ENCODE measurements at places on chromosomes 2 and 18. TPM values are rescaled to one million over a fixed set of nuclear protein-coding genes. Genes with fewer than 3 reads are reported as not detected.

Gene UGT1A5
- total RNA-seq: not detected

Gene PAX3
- not detected for total RNA-seq

Gene SCYGR7
- not detected for total RNA-seq

Gene GBX2
- 15.3 TPM for total RNA-seq

Gene FHOD3
- 4.8 TPM for total RNA-seq

Gene IL37
- not detected for total RNA-seq

Gene CDK15
- total RNA-seq: not detected

GRCh38 chr18:65769652-65770051, 18.8 kb downstream of the CDH7 start:
- no peak overlapping the region for H3K4me3 ChIP-seq
- no peak for DNase-seq
- H3K4me1 ChIP-seq: no peaks in the 10 kb centered on the region
- H3K36me3 ChIP-seq: no peaks in the 10 kb centered on the region
- no peaks in the 10 kb centered on the region for H3K27me3 ChIP-seq
- H3K27ac ChIP-seq: no peak overlapping the region

DNA sequence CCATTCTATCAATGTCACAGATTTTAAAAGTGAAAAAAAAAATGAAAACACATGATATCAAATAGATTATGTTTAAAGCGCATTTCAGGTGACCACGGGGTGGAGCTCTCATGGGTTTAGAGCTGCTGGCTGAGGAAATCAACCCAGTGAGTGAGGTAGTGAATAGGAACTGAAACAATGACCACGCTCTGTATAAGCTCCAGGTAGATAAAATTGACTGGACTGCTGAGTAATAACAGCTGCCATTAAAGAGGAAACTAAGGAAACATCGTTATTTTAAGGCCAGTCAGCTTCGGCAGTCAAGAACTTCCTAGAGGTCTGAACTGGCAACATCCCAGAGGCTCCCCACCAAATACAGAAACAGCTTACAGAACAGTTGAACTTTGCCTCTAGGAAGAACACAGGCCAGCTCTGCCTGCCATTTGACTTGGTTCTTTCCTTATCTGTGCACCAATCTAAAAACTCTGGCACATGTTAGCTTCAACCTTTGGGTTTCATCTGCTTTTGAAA, 185.9 kb downstream of the PDE1A start:
- peaks cover 15% of the 10 kb centered on the region for H3K4me1 ChIP-seq
- H3K36me3 ChIP-seq: no peaks in the 10 kb centered on the region
- DNase-seq: peak; percentile 31
- H3K27ac ChIP-seq: no peak overlapping the region
- H3K27me3 ChIP-seq: no peaks in the 10 kb centered on the region

DNA sequence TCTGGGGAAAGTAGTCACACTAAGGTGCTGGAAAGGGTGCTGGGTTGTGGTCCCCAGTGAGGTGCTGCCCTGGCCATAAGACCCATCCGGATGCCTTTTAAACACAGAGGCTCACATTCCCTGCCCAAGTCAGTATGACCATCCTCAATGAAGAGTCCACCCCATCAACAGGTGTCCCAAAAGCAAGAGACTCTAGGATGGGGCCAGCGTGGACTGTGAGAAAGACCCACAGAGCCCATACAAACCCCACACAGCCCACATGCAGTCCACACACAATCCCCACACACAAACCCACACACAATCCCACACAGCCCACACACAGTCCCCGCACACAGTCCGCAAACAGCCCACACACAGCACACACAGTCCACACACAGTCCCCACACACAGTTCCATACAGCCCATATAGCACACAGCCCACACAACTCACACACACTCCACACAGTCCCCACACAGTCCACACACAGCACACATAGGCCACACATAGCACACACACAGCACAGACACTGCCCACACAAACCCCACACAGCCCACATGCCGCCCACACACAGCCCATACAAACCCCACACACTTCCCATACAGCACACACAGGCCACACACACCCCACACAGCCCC, 241.4 kb upstream of the SALL3 start:
- no peak overlapping the region for H3K27ac ChIP-seq
- no peak overlapping the region for H3K4me3 ChIP-seq
- no peaks in the 10 kb centered on the region for H3K4me1 ChIP-seq

DNA sequence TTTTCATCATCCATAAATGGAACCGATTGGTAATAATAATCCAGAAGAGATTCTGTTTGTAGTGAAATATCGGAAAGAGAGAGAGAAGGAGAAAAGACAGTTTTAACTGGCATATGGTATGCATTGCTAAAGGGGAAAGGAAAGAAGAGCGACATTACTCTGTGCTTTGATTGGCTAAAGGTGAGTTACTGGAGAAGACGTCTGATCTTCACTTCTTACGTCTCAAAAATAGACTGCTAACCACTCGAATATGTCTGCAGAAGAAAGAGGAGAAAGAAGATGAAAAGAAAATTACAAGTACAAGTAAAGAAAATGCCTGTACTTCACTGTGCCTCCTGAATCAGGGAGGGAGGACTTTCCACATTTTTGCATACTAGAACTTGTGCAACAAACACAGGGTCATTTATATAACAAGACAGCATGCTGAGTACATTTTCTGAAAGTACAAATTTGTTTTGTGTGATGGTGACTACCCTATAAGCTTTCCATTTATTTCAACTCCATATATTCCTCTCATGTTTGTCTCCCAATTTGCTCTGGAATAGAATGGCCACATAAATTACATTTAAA, 787.2 kb downstream of the RNF144A start:
- peak overlapping the region; percentile 86 for H3K27ac ChIP-seq
- H3K27me3 ChIP-seq: 0 out of 2 replicates have a peak, but pooled peaks cover under 1% of the 10 kb centered on the region
- H3K36me3 ChIP-seq: peaks cover 14% of the 10 kb centered on the region
- peak overlapping the region; percentile 41 for H3K4me3 ChIP-seq

GRCh38 chr18:67417864-67418523, 98.5 kb downstream of the DSEL start:
- H3K27me3 ChIP-seq: no peaks in the 10 kb centered on the region
- DNase-seq: no peak
- no peak overlapping the region for H3K4me3 ChIP-seq
- no peaks in the 10 kb centered on the region for H3K36me3 ChIP-seq

DNA sequence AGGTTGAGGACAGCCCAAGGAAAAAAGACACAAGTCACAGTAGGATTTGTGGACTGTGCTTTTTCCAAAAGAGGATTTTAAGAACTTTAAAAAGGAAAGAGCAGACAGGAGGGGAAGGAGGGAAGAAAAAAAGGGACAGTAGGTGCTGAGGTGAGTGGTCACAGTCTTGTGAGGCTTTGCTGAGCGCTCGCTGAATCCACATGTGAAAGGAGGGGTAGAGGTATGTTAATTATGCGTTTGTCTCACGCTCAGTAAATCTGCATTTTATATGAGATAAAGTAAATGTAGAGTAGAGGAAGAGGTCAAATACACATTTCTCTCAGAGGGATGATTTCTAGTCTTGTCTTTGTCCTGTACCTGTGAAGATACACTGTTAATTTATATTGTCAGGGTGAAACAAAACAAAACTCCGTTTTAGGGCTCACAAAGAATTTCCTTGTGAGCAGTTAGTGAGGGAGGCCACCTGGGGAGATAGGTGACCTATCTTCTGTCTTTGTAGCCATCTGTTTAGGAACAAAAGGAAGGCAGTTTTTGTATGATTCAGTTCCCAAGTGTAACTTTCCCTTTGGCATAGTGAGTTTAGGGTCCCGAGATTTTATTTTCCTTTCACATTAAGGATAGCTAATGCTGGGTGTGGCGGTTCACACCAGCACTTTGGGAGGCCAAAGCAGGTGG, 25.3 kb downstream of the GNAL start:
- H3K27me3 ChIP-seq: peaks cover 5% of the 10 kb centered on the region
- H3K4me1 ChIP-seq: peaks cover 39% of the 10 kb centered on the region
- peak overlapping the region; percentile 95 for H3K27ac ChIP-seq
- peaks cover 25% of the 10 kb centered on the region for H3K36me3 ChIP-seq

GRCh38 chr2:127082974-127083373, 24.0 kb downstream of the BIN1 start:
- H3K27me3 ChIP-seq: no peaks in the 10 kb centered on the region
- H3K4me1 ChIP-seq: peaks cover 56% of the 10 kb centered on the region
- DNase-seq: no peak
- H3K36me3 ChIP-seq: no peaks in the 10 kb centered on the region
- H3K4me3 ChIP-seq: no peak overlapping the region

DNA sequence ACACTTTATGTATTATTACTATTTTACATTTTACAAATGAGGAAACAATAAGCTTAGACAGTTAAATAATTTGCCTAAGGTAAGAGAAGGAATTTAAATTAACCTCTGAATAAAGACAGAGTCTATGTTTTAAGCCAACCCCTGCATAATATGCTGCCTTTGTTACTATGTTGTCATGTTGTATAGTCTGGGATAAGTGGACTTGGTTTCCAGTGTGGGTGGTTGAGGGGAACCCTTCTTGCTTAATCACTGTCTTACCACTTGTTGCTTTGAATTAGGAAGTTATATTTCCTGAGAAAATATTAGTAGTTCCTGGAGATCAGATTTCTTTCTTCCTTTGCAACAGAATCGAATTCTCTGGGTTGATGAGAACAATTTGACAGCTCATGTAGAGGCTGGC, 52.6 kb downstream of the AGPS start:
- H3K27ac ChIP-seq: no peak overlapping the region
- no peaks in the 10 kb centered on the region for H3K27me3 ChIP-seq
- DNase-seq: no peak
- peaks cover 26% of the 10 kb centered on the region for H3K36me3 ChIP-seq
- H3K4me3 ChIP-seq: no peak overlapping the region

- DNase-seq: no peak
- H3K27ac ChIP-seq: no peak overlapping the region
- H3K27me3 ChIP-seq: no peaks in the 10 kb centered on the region
- no peak overlapping the region for H3K4me3 ChIP-seq
- H3K36me3 ChIP-seq: peaks cover 3% of the 10 kb centered on the region
- H3K4me1 ChIP-seq: peaks cover 2% of the 10 kb centered on the region
These were observed 8.1 kb upstream of the NCOA1 start for GRCh38 chr2:24482972-24483300.

DNA sequence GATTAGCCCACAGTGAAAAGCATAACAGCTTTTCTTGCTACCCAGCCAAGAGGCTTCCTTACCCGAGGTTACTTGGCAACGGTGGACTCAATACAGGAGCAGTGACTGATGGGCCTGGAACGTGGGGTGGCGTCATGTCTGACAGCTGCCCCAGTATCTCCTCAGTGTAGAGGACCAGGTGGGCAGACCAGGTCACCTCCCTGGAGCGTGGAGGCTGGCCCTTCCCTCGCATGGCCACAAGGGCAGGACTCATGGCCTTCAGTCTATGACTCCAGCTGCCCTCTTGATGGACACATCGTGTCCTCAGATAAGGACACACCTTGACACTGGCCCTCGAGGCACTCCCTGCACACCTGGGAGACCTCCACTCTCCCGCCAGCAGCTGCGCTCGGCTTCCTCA, 6.4 kb downstream of the ASPRV1 start:
- no peak overlapping the region for H3K4me3 ChIP-seq
- no peaks in the 10 kb centered on the region for H3K36me3 ChIP-seq
- H3K4me1 ChIP-seq: no peaks in the 10 kb centered on the region
- no peak for DNase-seq
- H3K27ac ChIP-seq: no peak overlapping the region

DNA sequence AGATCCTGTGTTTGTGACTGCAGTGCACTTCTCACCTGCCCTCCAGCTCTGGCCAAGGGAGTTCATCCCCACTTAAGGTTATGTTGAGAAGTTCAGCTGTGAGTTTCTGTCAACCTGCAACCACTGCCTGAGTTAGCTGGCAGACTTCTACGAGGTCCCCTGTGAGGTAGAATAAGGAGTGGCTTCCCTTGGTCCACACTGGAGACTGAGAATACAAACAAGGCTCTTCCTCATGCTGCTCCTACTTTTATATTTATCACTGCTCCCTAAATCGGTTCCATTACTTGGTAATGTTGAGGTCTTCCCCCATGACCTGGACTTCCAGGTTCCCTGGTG, 353.2 kb upstream of the CWC22 start:
- H3K4me3 ChIP-seq: no peak overlapping the region
- no peaks in the 10 kb centered on the region for H3K4me1 ChIP-seq
- no peaks in the 10 kb centered on the region for H3K36me3 ChIP-seq
- no peak for DNase-seq
- H3K27me3 ChIP-seq: no peaks in the 10 kb centered on the region
- peak overlapping the region; percentile 26 for H3K27ac ChIP-seq

DNA sequence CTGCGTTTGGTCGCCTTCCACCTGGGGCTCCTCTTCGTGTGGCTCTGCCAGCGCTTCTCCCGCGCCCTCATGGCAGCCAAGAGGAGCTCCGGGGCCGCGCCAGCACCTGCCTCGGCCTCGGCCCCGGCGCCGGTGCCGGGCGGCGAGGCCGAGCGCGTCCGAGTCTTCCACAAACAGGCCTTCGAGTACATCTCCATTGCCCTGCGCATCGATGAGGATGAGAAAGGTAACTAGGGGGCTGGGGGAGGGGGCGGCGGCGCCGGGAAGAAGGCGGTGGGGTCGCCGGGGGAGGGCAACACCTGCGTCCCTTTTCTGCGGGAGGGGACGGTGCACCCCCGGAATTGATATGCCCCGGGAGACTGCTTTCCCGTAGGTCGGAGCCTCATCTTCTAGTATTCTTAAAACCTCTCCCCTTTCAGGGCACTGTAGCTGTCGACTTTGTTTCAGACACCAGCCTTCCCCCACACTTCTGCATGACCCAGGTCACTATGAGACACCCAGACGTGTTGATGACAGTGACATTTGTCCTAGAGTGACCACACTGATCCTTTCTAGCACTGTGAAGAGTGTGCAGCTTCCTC, 755 bp downstream of the SPAST start:
- H3K27me3 ChIP-seq: no peaks in the 10 kb centered on the region
- DNase-seq: no peak
- peaks cover 20% of the 10 kb centered on the region for H3K4me1 ChIP-seq
- peak overlapping the region; percentile 88 for H3K27ac ChIP-seq

- no peak for DNase-seq
- H3K27me3 ChIP-seq: no peaks in the 10 kb centered on the region
- no peak overlapping the region for H3K4me3 ChIP-seq
- H3K4me1 ChIP-seq: no peaks in the 10 kb centered on the region
- no peaks in the 10 kb centered on the region for H3K36me3 ChIP-seq
These were observed 311.3 kb upstream of the NT5C1B start for GRCh38 chr2:18900691-18901141.

- H3K4me1 ChIP-seq: peaks cover 34% of the 10 kb centered on the region
- no peak overlapping the region for H3K4me3 ChIP-seq
- peak overlapping the region; percentile 21 for H3K27ac ChIP-seq
- DNase-seq: no peak
These were observed 48.0 kb downstream of the BCL2L11 start for GRCh38 chr2:111168528-111169239.

DNA sequence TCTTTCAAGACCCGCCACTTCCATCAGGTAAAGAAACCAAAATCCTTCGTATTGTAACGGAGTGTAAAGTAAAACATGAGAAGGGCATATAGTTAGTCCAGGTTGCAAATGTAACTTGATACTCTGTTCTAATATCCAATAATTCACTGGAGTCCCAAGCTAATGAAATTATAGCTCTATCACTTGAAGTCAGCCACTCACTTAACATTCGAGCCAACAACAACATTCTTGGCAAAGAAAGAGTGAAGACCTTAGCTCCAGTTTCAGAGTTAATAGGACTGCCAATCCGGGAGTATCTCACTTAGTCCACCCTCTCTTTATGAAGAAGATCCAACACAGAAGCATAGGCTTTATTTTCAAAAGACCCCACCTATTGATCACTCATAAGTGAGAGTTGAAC, 298.0 kb upstream of the SOX11 start:
- no peak overlapping the region for H3K27ac ChIP-seq
- no peaks in the 10 kb centered on the region for H3K4me1 ChIP-seq
- H3K4me3 ChIP-seq: no peak overlapping the region
- H3K27me3 ChIP-seq: peaks cover 6% of the 10 kb centered on the region
- DNase-seq: no peak

Measured in WTC11 (cell line).